ENCODE measurements at places on chromosomes 7 and 10. TPM values are rescaled to one million over a fixed set of nuclear protein-coding genes. Genes with fewer than 3 reads are reported as not detected.

The BLNK gene
- total RNA-seq: 56.4 TPM

DNA sequence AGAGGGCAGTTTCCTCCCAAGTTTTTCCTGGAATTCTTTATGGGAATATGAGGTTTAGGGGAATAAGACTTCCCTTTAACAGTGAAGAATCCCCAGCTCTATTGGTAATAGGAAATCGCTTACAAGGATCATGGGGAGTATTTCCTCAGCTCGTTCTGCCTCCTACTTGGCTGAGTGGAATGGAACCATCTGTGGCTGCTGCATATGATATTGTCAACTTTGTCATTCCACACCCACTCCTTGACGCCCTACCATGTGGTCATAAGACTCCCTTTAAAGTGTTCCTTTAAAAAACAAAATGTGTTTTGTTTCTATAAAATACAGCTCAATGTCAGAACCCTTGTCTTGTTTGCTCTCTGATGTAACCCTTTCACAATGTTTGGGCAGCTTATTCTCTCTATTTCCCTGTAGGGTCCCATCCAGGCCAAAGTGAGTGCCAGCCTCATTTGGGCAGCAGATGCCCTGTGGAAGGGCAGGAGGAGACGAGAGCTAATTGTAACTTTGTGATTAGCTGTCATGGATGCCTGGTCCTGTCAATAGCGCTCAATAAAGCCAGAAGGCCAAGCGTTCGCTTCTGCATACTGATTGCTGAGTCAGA, 33.8 kb upstream of the ATRNL1 start:
- no peak for DNase-seq

DNA sequence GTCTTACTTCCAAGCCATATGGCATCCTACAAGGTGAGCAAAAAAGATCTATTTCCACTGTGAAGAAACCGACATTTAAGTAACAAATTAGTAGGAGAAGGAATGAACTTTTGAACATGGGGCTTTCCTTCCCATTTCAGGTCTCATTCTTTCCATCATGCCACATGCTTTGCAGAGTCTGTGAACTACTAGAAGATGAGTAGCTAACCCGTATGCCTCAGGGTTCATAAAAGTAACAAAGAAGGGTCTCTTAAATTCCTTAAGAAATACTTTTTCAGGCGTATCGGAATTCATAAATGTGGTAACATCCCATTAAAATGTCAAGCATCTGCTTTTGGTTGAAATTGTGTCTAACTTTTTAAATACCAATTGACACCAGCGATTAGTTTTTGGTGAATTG, 81.3 kb upstream of the TNS3 start:
- DNase-seq: no peak

GRCh38 chr10:110845756-110846620, 25.7 kb upstream of the PDCD4 start:
- no peak for DNase-seq

GRCh38 chr7:77538281-77539212, 1.5 kb downstream of the PTPN12 start:
- DNase-seq: peak; percentile 86

DNA sequence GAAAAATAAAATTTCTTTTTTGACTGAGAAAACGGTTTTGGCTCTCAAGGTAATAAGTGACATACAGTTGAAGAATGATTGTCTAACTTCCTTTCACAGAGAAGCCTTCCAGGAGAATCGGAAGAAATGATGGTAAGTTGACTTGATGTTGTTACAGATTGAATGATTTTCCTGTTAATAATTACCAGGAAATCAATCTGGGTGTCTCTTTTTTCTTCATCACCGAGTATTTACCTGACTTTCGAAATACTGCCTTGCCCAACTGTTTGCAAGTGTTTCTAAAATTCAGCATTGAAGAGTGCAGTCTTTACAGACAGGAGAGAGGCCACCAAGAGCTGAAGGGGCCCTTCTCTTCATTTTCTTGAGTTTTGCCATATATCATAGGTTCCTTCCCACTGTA, 4.0 kb downstream of the ITIH2 start:
- DNase-seq: no peak
